ENCODE measurements at places on chromosomes 16 and 17.

GRCh38 chr16:52366983-52367382, 180.0 kb downstream of the TOX3 start:
- no peak for DNase-seq

DNA sequence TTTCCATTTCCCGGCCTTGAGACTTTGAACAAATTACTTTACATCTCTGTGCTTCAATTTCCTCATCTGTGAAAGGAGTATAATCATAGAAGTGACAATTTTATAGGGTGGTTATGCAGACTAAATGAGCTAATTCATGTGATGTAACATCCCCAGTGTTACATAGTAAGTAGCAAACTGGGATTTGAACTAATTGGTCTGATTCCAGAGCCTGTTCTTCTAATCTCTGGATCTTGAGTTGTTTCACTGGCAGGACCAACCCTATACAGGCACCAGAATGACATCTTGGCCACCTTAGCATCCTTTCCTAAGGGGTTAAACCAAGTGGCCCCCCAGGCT, 77.7 kb downstream of the AATF start:
- no peak for DNase-seq

GRCh38 chr16:82874672-82875071, 247.9 kb downstream of the CDH13 start:
- no peak for DNase-seq

- DNase-seq, result no peak
Observed at GRCh38 chr16:14528306-14528705, 101.8 kb downstream of the PARN start.

DNA sequence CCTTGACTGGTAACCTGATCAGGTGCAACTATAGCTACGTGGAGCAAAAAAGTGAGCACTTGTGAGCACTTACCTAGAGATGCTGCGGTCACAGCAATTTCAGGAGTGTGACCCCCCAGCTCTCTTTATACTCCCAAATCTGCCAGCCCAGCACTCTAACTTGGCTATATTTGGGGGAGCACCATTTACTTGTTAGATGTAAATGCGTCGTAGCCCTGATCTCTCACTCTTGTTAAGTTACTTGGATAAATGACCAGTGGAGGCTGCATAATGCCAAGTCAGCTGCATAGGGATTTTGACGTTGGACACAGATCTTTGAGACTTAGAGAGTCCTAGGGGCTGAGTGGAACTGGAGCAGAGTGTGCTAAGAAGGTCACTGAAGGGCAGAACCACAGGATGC, at the start of gene MYH13:
MYH13 (minus strand) TSS at position 101 of the 400 bp plus-strand sequence. CDS start 8,476 bp downstream, outside the sequence.
- DNase-seq, result no peak

GRCh38 chr17:43559161-43559816, 13.1 kb upstream of the ETV4 start:
- no peak for DNase-seq

Data from HS-27A (cell line).